ENCODE measurements at places on chromosomes 7 and 10. TPM values are rescaled to one million over a fixed set of nuclear protein-coding genes. Genes with fewer than 3 reads are reported as not detected.

The ZNF467 gene
- total RNA-seq: 1.8 TPM

The CALML3 gene
- total RNA-seq: not detected

The CRHR2 gene
- not detected for total RNA-seq

The HABP2 gene
- not detected for total RNA-seq

The SPDYE18 gene
- under 0.01 TPM for total RNA-seq

The CALML5 gene
- total RNA-seq: not detected

The PNLIPRP1 gene
- not detected for total RNA-seq

The TMEM139 gene
- total RNA-seq: 0.61 TPM

The TAC1 gene
- not detected for total RNA-seq

The LIPK gene
- total RNA-seq: not detected

The RAB11FIP2 gene
- total RNA-seq: 12.5 TPM

The GPC2 gene
- 6.8 TPM for total RNA-seq

The CDK13 gene
- total RNA-seq: 59.3 TPM

The PAPSS2 gene
- total RNA-seq: 43.5 TPM

The AUTS2 gene
- total RNA-seq: 0.30 TPM

The CTAGE8 gene
- 0.15 TPM for total RNA-seq

The BLNK gene
- not detected for total RNA-seq

The SPDYE9 gene
- total RNA-seq: not detected

The PRSS2 gene
- total RNA-seq: 0.76 TPM

The KIAA1549 gene
- 1.9 TPM for total RNA-seq

The TAS2R5 gene
- total RNA-seq: 0.32 TPM

The CPEB3 gene
- total RNA-seq: 0.32 TPM

The HMX3 gene
- total RNA-seq: not detected

The CAMK2B gene
- 1.6 TPM for total RNA-seq

The ASB4 gene
- not detected for total RNA-seq

The SPDYE11 gene
- total RNA-seq: not detected

The GRID2IP gene
- not detected for total RNA-seq

The TBL2 gene
- 77.0 TPM for total RNA-seq

The CALHM1 gene
- not detected for total RNA-seq

The TBC1D12 gene
- 9.4 TPM for total RNA-seq

Data from epithelial cell of umbilical artery (primary cell).